Thymus (tissue), 14 donors: ENCODE measurements at places on chromosomes 4 and X.

- DNase-seq, result no peak
- H3K36me3 ChIP-seq, result no peaks in the 10 kb centered on the region
- no peak overlapping the region for H3K4me3 ChIP-seq
- H3K27me3 ChIP-seq, result no peaks in the 10 kb centered on the region
- no peak overlapping the region for H3K27ac ChIP-seq
- H3K4me1 ChIP-seq, result no peaks in the 10 kb centered on the region
Measured at GRCh38 chrX:103927030-103927429, 35.4 kb upstream of the TMSB15B start.

DNA sequence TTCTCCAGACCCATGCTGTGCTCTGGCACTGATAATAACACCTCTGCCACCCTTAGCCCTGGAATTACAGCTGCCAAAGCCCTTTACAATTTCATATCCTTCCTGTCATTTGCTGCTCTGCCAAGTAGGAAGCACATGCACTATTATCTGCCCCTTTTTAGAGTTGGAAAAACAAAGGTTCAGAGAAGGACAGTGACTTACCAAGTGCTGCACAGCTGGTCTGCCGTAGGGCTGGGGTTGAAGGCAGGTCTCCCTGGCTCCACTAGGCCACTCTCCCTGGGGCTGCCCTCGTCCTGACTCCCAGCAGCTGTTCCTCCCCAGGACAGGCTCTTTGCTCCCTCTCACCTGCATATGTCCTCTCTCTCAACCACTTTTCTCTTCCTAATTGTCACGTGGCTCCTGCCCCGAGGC, 73.4 kb downstream of the ANAPC4 start:
- DNase-seq, result no peak
- H3K4me3 ChIP-seq, result no peak overlapping the region
- peaks cover 3% of the 10 kb centered on the region for H3K4me1 ChIP-seq
- peak overlapping the region; percentile 31 for H3K27ac ChIP-seq
- H3K36me3 ChIP-seq, result no peaks in the 10 kb centered on the region

DNA sequence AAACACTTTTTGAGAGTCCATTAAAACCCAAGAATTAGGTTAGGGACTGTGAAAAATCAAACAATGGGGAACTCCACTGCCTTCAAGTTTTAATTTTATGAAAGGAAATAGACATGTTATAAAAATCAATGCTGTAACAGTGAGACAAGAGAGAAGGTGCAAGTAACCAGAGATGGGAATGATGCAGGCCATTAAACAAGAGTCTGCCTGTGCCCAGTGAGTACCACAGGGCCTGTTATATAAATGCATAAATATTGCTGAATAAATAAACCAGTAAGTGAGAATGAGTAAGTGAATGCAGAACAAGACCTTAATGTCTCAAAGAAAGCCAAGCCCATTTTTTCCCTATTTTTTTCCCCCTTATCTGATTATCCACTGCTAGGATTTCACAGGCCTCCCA, 53.3 kb upstream of the BMP2K start:
- H3K4me3 ChIP-seq, result no peak overlapping the region
- no peak overlapping the region for H3K27ac ChIP-seq
- no peaks in the 10 kb centered on the region for H3K27me3 ChIP-seq
- peaks cover 3% of the 10 kb centered on the region for H3K4me1 ChIP-seq
- H3K36me3 ChIP-seq, result no peaks in the 10 kb centered on the region

DNA sequence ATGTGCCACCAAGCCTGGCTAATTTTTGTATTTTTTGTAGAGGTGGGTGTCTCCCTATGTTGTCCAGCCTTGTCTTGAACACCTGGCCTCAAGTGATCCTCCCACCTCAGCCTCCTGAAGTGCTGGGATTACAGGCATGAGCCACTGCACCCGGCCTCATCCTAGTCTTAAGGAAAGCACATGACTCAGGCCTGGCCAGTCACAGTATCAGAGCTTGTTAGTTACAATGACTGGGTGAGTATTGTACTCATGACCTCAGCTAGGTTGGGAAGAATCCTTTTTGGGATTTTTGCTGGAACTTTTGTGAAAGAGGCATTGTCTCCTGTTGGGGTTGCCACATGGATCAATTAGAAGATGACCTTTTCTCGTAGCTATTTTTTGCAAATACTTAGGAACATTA, 292.8 kb downstream of the RAPGEF2 start:
- no peaks in the 10 kb centered on the region for H3K36me3 ChIP-seq
- H3K4me3 ChIP-seq, result no peak overlapping the region
- DNase-seq, result no peak
- no peaks in the 10 kb centered on the region for H3K27me3 ChIP-seq

DNA sequence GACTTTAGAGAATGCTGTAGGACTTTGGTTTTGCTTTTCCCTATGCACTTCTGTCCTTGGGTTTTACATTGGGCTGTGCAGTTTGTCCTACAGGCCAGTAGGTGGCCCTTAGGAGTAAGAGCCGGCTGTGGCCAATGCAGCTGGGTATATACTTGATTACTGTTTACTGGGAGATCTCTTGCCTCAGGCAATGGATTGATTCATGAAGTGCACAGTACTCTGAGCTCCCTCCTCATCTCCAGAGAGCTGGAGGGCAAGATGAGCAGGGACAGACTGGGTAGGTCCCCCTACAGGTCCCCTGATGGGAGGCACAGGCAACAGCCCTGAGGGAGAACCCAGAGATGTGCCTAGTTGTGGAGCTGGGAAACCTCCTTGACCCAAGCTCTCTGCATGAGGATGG, 103.8 kb upstream of the QRFPR start:
- no peak for DNase-seq
- H3K36me3 ChIP-seq, result no peaks in the 10 kb centered on the region
